ENCODE measurements at places on chromosomes 4 and X.

DNA sequence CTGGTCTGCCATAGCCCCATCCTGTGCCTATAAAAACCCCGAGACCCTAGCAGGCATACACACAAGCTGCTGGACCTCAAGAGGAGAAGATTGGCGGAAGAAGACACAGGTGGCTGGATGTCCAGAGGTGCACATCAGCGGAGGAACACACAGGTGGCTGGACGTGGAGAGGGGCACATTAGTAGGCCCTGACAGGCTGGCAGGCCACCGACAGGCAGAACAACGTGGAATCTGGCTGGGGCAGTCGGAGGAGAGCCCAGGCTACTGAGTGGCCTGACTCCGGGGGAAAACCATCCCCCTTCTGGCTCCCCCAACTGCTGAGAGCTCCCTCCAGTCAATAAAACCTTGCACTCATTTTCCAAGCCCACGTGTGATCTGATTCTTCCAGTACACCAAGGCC lies 512.5 kb upstream of the AMOT start:
- no peak for DNase-seq

DNA sequence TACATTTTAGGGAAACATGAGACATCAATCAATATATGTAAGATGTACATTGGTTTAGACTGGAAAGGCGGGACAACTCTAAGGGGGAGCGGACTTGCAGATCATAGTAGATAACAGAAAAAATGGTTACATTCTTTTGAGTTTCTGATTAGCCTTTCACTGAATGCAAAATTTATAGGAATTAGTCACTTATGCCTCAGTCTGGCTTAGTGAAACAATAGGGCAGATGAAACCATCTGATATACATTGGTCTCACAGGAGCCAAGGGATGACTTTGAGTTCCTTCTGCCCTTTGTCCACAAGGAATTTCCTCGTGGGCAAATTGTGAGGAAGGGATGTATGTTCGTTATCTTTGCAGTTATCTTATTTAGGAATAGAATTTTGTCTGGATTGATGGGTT lies 128.2 kb downstream of the ARSF start:
- DNase-seq = no peak

GRCh38 chr4:33400504-33400903 lies 2680.3 kb downstream of the PCDH7 start:
- DNase-seq = no peak

DNA sequence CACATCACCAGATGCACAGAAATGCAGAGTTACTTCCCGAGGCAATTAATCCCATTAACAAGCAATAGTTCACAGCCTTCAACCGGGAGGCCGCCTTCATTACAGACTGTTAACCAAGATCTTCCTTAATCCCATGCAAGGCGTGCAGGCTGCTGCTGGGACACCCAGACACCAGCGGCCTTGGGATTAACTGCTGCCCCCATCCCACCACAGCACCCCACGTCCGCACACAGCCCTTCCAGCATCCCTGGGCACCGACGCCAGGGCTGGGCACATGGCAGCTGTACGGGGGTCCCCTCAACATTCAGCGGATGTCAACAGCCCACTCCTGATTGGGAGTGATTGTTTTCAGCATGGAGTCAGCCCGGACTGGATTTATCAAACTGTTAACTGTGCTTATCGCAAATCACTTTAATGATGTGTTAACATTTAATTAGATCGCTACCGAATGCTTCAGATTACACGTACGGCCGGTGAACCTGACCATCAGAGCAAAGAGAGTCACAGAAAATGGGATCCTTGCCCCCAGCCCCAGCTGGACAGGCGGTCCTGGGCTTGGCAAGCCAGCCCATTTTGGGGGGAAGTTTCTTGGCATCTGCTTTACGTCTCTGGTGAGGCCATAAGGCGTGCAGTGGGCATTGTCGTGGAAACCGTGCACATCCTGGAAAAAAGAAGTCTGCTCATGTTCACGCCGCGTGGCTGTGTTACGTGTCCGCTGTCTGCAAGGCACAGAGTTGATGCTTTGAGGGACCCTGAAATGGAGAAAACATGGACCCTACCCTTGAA lies 126.4 kb downstream of the HMX1 start:
- DNase-seq = no peak

DNA sequence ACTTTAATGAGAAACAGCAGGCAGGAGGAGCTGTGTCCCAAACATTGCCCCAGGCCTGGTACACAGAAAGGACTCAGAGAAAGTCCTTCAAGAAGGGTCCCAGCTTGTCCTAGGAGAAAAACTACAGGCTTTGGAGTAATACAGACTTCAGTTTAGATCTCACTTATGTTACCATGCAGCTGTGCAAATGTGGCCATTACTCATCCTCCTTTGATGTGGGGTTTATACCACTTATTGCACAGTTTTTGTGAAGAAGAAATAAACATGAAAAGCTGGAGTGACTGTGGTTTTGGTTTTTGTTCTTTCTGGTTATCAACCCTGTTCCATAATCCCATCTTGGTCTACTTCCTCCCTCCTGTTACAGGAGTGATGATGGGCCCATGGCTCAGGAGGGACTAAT lies 8.1 kb upstream of the CYTL1 start:
- DNase-seq = no peak

Data from HCT116 (cell line).